ENCODE measurements at places on chromosomes 2 and 18.

DNA sequence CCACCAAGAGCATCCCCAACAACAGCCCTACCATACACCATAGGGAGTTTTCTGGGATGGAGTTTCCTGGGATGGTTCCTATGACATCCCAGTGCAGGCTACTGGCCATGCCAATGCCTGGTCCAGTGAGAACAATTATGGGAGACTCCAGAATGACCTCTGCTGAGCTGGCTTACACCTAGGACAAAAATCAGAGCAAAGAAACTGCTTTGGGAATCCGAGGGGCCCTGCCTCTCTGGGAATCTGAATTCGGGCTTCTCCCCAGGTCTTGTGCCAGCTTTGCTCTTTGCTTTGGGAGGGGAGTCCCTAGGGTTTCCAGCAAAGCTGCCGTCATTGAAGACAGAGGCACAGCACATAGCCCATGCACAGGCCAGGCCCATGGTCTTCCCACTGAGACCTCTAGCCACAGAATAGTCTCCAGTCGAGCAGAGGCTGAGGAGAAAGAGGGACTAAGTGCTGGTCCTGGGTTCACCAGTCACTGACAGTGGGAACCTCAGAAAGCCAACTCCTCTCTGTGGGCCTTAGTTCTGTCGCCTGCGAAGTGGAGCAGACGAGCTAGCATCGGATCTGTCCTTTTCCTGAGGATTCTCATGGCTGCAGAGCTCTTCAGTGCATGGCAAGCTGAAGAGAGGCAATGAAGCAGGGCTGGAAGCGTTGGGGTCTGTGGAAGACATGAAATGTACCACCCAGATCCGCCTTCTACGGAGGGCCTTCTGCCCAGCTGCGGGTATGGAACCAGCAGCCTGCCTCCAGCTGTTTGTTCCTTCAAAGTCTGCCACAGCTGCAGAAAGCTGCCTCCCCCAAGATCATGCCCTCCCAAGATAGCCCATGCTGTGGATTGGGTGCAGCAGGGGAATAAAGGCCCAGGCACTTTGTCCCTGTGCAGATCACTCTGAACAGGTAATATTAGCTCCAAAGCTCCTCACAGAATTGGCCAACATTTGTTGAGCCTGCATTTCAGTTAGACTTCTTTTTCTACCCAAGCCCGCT, 11.2 kb upstream of the LBH start:
- no peak for DNase-seq

- no peak for DNase-seq
Measured at GRCh38 chr2:235263205-235264120, 230.4 kb upstream of the AGAP1 start.

DNA sequence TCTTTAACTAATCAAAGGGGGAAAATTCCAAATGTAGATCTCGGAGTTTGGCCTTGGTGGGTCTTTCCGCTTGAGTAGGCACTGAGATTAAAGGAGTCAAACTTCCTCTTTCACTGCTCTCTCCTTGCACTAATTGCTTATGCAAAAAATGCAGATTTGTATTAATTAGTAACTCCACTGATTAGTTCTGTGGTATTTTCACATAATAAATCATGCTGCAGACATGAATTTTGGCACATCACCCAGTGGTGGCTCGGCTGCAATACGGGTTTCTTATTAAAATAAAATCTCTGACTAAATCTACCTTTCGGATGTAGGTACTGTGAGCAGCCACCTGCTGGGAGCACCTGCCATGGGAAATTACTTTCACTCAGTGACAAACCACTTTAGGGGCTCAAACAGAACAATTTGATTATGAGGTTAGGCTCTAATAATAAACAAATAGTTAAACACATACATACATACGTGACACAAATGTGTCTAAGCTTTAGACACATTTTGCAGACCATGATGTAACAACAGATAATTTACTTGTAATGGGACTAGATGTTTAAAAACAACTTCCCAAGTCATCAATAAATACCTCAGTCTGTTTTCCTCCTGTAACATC, 6.4 kb upstream of the NEUROD1 start:
- no peak for DNase-seq

- no peak for DNase-seq
Measured at GRCh38 chr2:35580956-35581355, 774.6 kb upstream of the CRIM1 start.

GRCh38 chr2:232228971-232229894, 149.3 kb upstream of the ALPP start:
- DNase-seq: no peak

- DNase-seq: no peak
Measured at GRCh38 chr2:238852206-238852869, 4.5 kb downstream of the TWIST2 start.

GRCh38 chr2:200181755-200182154, 124.7 kb upstream of the SPATS2L start:
- DNase-seq: no peak

DNA sequence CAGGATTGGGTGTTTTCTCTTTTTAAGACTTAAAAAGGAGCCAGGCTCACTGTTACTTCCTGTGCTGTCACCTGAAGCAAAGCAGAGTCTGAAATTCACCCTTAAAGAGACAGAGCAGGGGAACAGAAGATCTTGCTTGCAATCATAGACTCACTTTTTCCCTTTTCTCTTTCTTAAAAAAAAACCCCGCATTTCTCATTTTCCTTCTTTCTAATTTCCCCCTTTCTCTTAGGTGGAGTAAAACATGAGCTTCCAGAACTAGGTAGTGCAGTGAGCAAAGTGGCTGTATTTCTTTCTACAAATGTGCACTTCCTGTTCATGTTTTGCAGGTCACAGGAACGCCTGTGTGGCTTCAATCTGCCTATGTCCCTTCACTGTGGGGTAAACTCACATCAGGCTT, 381.2 kb downstream of the LPIN1 start:
- DNase-seq: no peak

GRCh38 chr18:29154758-29155725, 978.1 kb upstream of the CDH2 start:
- no peak for DNase-seq

DNA sequence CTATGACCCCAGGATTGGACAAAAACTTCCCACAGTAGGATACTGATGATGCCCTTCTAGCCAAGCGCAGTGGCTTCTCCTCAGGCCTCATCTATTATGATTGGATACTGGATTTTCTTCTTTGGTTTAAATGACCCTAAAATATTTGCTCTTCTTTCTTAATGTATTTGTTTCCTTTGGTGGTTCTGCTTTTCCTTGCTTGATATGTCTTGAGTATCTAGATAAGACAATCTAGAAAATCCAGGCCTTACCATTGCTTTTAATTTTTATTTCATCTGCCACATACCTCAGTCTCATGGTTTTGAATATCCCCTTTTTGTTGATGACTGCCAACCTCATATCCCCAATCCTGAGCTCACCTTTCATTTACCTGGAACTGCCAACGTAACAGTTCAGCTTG, 35.6 kb downstream of the OTOF start:
- no peak for DNase-seq

GRCh38 chr18:77765468-77765867, 515.8 kb downstream of the GALR1 start:
- no peak for DNase-seq

GRCh38 chr2:69914950-69915945, at the start of gene MXD1:
MXD1 (plus strand) TSS chr2:69915109; CDS start chr2:69915331, 222 bp downstream.
- peak; percentile 100 for DNase-seq

DNA sequence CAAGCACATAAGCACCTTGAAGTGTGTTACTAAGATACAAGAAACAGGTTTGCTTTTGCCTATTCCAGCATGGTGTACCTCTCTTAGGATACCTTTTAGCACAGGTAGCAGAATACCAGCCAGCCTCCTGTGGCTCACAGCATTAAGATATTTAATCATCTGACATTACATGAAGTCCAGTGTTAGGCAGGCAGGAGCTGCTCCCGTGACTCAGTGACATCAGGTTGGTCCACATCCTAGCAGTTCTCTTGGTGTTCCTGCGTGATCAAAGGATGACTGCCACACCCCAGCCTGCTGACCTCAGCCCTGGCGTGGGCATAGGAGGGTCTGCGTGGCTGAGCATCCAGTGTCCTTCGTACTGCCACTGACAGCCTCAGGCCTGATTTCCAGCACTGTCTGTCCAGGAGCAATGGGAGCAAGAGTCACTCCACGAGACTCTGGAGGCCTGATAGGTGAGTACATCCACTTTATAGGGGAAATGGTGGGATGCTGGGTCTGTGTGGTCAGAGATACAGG, 3.6 kb upstream of the DTYMK start:
- DNase-seq: no peak

- DNase-seq: no peak
Measured at GRCh38 chr2:11983401-11983800, 237.0 kb downstream of the LPIN1 start.

DNA sequence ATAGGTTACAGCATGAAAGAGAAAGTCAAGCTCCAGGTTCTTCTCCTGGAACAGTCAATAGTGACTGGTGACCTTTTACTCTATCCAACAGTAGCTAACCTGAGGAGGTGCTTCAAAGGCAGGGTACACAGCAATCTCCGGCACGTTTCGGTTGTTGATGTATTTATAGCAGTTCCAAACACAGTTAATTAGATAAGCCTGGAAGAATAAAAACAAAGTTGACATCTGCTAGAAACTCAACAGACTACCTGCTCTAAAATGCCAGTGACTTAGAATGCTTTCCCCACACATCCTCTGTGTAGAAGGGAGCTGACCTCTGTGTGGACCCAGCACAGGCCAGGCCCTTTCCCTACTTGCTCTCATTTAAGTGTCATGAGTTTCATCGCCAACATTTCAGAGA, 17.2 kb downstream of the LAPTM4A start:
- no peak for DNase-seq
